Endothelial cell of umbilical vein (primary cell): ENCODE measurements at places on chromosomes 1 and 21.

DNA sequence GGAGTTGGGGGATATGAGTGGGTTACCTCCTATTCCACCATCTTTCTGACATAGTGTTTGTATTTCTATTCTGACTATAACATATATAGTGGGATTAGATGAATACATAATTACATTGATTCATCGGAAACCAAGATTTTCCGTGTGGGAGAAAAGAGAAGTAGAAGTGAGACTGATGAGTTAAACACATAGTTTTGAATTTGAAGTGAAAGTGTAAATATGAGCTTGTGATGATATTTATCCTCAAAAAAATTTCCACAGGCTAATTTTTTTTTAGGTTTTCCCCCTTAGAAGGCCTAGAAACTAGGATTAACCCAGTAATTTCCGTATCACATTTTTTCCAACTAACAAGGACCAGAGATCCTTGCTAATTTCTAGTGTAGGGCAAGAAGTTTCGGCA is 6.9 kb downstream of the CD1B start:
- no peak for DNase-seq

DNA sequence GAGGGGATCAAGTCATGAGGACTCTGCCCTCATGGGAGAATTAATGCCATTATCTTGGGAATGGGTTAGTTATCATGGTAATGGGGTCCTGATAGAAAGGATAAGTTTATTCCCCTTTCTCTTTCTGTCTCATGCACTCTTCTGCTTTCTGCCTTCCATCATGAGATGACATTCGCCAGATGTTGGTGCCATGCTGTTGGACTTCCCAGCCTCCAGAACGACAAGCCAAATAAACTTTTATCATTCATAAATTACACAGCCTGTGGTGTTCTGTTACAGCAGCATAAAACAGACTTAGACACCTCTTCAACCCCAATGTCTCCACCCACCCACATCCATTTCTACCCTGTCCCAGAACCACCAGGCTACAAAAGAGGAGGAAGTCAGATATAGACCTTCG is 11.9 kb upstream of the IGFN1 start:
- DNase-seq = no peak

- DNase-seq = peak; percentile 59
These were observed 56.8 kb downstream of the GLIS1 start for GRCh38 chr1:53681977-53682685.

DNA sequence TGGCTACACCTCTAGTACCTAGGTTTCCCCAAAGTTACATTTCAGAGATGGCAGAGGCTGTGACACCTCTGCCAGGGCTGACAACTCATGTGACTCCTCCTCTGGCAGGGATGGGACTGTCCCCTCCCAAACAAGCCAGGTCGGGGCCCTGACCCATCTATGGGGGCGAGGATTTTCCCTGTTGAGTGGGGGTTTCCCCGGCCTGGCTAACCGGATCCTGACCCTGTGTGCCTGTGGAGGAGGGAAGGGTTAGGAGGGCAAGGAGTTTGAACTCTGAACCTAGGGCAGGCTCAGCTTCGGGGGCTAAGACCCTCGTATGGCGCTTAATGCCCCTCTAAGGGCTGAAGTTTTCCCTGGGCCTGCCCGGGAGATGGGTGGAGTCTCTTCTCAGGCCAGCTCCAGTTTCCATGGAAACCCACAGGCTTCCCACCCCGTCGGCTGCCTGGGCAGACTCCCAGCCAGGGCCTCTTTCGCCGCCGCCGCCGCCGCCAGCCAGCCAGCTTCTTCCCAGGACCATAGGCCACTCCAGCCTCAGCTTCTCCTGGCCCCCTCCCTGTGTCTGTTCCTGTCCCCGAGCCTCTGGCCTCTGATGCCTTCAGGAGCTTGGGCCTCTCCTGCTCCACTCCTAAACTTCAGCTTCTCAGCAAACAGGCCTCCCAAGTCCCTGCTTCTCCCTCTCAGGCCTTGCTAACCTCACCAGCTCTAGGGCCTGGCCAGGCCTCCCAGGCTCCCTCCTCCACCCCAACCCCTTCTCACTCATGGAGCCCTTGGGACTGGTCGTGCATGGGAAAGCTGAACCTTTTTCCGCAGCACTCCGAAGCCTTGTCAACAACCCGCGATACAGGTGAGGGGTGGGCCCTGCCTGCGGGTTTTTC is at the start of gene BTBD19:
BTBD19 (plus strand) TSS at position 461 of the 875 bp plus-strand sequence; CDS start at position 759, 298 bp downstream.
- DNase-seq = peak; percentile 88

GRCh38 chr1:220300442-220301121 is 28.3 kb upstream of the RAB3GAP2 start:
- DNase-seq = peak; percentile 95

GRCh38 chr1:235835226-235835625 is 31.5 kb downstream of the LYST start:
- DNase-seq = no peak

- no peak for DNase-seq
These were observed 23.2 kb downstream of the TNNT2 start for GRCh38 chr1:201354151-201354900.

GRCh38 chr1:156241926-156242325 is at the start of gene BGLAP:
BGLAP (plus strand) TSS chr1:156242184; CDS start chr1:156242232, 48 bp downstream.
- no peak for DNase-seq

- DNase-seq = peak; percentile 21
These were observed 14.8 kb upstream of the PIGM start for GRCh38 chr1:160046494-160047110.
